ENCODE measurements at places on chromosomes 16 and 17.
A peak's percentile ranks its signal among the peaks of the same experiment; 100 is the strongest.

- no peak for DNase-seq
These were observed 52.3 kb downstream of the AMFR start for GRCh38 chr16:56373003-56373402.

DNA sequence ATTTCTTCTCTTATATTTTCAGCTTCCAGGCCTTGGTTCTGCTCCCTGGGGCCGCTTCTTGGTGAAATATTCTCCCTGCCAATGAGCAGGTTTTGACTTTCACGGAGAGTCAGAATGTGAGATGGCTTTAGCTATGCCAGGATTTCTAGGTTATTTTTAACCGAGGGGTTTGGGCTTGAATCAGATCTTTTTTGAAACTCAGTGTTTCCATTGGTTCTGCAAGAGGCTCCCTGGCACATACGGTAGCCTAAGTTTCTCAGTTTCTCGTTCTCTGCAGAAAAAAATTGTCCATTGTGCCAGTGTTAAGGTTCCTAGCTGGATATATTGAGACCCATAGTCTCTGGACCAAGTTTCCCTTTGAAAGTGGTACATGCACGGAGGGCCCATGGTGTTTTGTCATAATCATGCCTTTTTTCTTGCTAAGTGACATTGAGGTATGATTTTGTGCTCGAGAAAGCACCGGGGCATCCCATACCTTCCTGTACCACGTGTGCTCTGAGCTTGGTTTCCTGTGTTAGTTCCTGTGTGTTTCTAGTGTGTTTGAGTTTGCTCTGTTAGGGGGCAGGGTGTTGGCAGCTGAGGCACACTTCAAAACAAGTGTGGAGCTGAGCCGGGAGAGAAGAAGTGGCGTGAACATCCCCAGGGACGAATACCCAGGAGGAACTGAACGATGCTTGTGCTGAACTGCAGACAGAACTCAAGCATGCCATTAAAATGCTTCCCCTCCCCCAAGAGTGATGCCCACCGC lies 127.2 kb downstream of the HS3ST3B1 start:
- peak; percentile 11 for DNase-seq

DNA sequence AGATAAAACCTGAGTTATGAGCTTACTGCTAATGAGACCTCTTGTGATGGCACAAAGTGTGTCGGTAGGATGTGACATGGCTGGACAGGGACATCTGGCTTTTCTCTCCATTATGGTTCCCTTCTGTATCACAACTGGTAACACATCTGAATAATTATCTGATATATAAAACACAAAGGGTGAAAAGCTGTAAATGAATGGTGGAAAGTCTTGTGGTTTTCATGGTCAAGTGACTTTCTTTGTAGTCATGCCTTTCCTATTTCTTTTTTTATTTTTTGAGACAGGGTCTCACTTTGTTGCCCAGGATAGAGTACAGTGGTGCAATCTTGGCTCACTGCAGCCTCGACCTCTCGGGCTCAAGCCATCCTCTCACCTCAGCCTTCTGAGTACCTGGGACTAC lies 35.3 kb upstream of the ZFHX3 start:
- no peak for DNase-seq

- DNase-seq = no peak
These were observed 47.8 kb downstream of the SLC7A5 start for GRCh38 chr16:87821376-87822107.

DNA sequence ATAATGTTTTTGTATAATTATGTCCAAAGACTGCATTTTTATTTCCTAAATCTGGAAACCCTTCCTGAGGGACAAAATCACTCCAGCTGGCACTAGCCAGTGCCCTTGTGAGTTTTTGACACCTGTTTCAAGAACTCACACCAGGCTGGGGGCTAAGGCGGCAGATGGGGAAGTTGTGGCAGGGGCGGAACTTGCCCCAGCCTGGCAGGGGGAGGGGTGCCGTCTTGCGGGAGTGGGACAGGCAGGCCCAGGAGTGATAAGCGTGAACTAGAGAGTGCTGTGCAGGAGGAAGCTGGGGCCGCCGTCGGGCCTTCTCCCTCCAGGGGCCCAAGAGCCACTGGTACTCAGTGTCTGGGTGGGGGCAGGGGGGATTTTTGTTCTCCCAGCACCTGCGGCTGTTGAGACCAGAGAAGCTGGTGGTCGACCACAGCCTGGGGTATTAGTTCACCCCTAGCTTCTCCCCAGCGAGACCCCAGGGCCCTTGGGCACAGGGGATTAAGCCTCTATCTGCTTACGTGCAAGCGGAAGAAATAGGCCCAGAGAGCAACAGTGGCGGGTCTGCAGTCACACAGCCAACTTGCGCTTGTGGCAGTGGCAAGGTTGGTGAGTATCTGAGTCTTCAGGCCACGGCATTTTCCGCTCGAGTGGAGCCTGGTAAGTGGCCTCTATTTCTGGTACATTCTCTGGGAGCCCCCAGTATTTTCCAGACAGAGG lies 40.2 kb upstream of the PLCG2 start:
- no peak for DNase-seq

DNA sequence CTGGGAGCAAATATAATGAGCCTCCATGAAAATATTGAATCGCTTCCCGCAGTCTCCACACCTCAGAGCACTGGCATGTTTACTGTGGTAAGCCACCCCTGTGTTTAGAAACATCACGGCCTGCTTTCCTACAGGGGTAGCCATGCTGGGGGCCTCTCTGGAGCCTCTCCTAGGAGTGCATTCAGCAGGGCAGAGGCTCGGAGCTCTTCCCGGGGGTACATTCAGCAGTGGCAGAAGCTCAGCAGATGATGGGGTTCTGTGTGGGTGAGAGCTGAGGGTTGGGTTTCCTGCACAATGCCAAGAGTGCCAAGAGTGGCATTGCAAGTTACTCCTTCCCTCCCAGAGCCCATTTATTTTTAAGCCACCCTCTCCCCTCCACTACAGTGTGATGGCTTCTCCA lies 386.6 kb downstream of the SEC14L1 start:
- no peak for DNase-seq

- no peak for DNase-seq
These were observed 108.5 kb downstream of the USP22 start for GRCh38 chr17:20934288-20934687.

DNA sequence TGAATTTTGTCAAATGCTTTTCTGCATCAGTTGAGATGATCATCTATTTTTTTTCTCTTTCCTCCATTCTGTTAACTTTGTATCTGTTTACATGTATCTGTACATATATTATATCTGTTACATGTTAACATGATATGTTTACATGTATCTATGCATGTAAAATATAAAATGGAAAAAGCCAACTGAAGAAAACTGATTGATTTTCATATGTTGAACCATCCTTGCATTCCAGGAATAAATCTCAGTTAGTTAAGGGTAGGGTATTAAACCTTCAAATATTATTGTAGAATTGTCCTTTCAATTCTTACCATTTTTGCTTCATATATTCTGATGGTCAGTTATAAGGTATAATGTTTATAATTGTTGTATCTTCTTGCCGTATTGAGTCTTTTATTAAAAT lies 336.1 kb downstream of the ZFHX3 start:
- DNase-seq = no peak

GRCh38 chr17:59278406-59278805 lies 53.0 kb upstream of the YPEL2 start:
- DNase-seq = no peak

- no peak for DNase-seq
These were observed 66.8 kb downstream of the SRCIN1 start for GRCh38 chr17:38538906-38539305.

DNA sequence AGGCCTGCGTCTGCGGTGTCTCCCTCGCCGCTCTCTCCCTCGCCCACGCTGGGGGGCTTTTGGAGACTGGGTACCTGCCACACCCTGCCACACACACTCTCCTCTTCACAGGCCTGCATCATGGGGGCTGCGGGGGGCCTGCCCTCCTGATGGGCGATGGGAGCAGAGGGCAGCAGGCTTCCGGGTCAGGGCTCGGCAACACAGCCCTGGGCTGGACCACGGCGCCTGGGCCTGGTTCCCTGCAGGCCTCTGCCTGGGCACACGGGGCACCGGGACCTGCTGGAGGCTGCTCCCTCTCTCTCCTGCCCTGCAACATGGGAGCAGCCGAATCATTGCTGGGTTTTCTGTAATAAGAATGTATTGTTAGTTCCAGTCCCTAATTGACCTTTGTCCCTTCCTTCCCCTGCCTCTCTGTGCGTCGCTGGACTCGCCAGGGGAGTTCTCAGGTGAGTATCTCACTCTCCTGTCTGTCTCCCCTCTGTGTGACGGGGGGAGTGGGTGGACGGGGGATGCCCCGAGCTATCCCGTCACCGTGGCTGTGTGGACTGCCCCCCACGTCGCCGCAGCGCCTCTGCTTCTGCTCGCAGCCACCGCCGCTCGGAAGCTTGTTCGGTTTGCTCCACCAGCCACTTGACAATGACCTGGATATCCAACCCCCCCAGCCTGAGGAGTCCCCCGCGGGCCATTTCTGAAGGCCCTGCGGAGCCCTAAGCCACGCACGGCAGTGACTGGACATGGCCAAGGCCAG lies 13.5 kb downstream of the NME3 start:
- DNase-seq = no peak

- DNase-seq = no peak
These were observed 3.3 kb downstream of the ITGA2B start for GRCh38 chr17:44386182-44386525.

- peak; percentile 26 for DNase-seq
These were observed 34.7 kb downstream of the MYO18A start for GRCh38 chr17:29145289-29146073.

Data from activated CD8-positive, alpha-beta memory T cell treated with anti-CD3 and anti-CD28 coated beads for 1 hour (primary cell).